ENCODE measurements at places on chromosomes 13 and 19.

DNA sequence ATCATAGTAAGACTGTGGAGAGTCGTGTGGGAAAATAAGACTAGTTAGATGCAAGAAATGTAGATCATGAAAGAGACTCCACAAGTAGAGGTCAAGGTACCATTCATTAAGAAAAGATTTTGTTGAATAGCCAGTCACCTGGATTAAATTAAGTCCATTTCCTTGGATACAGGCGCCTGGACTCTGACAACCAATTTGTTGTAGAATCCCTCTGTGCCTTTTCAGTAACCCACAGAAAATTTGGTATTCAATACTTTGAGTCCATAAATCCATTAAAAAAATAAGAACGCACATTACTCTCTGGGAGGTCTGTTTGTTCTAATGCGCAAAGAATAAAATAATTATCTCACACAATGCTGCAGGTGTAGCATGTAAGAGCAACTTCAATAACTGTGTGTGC is 469.4 kb downstream of the KLF12 start:
- no peak for DNase-seq

GRCh38 chr13:61316647-61317046 is 99.0 kb downstream of the PCDH20 start:
- no peak for DNase-seq

DNA sequence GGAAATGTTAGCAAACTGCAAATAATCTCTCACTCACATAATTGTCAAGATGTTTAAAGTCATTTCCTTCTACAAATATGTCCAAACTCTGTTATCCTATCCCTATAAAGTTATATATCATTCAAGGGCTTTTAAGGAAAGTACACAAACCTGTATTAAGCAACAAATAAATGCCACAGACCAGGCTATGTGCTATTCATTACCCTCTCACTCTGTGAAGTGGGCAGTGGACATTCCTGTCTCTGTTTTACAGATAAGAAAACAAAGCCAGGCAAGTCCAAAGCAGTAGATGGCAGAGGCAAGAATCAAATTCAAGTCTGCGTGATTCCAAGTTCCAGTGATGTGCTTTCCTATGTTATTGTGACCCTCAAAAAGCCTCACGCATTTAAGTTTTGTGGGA is 140.6 kb downstream of the LHFPL6 start:
- no peak for DNase-seq

GRCh38 chr13:104553186-104553585 is 1487.0 kb upstream of the SLC10A2 start:
- DNase-seq, result no peak

GRCh38 chr13:112245989-112246388 is 130.2 kb upstream of the SPACA7 start:
- no peak for DNase-seq

GRCh38 chr19:1455002-1455335 is 5.0 kb downstream of the APC2 start:
- DNase-seq, result no peak

- DNase-seq, result no peak
Measured at GRCh38 chr19:41933693-41934426, 5.6 kb upstream of the ERFL start.

DNA sequence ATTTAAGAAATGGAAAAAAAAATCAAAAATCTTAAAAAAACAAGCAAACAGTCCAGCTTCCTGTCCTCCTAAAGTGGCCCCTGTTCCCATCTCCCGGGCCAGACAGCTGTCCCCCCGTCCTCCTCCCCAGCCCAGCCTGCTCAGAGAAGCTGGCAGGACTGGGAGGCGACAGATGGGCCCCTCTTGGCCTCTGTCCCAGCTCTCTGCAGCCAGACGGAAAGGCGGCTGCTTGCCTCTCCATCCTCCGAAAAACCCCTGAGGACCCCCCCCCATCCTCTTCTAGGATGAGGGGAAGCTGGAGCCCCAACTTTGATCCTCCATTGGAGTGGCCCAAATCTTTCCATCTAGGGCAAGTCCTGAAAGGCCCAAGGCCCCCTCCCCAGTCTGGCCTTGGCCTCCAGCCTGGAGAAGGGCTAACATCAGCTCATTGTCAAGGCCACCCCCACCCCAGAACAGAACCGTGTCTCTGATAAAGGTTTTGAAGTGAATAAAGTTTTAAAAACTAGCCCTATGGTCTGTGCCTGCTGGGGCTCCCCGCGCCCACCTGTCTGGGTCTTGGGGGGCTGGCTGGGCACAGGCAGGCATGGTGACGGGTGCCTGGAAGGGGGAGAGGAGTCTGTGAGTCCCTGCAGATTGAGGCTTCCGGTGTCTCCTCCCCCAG is 3.8 kb downstream of the GADD45GIP1 start:
- DNase-seq, result no peak

- no peak for DNase-seq
Measured at GRCh38 chr13:36831291-36831690, 12.3 kb downstream of the RFXAP start.

GRCh38 chr19:56101746-56102535 is 19.2 kb downstream of the ZNF787 start:
- DNase-seq, result no peak

DNA sequence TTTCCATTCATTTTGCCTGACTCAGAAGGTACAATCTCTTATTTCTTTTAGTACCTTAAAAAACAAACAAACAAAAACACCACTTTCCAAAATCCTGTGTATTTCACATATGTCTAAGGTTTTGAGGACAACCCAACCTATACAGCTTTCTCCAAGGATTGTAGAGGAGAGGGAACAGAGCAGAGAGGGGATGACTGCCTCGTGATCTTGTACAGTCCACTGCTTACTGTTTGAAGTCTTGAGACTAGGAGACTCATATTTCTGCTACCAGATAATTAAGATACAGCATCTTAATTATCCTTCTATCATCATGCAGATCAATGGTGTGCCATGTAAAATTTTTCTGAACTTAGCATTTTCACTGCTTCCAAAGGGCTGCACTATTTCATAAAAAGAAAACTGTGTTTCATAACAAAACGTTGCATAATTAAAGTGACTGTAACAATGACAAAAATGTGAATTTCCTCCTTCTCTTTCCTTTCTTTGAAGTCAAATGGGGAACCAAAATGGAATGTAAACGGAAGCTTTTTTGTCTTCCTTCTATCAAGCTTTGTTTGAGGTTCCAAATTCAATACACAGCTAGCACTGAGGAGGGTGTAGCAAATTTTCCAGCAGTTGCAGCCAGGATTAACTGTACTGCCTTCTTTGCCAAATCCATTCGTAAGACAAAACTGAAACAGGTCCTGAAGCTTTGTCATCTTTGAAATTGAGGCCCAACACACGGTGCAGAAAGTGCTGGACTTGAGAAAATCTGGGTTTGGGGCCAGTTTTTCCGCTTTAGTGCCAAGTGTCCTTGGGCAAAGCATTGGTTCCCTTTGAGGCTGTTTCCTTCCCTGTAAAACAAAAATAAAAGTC is 34.9 kb upstream of the RCBTB2 start:
- no peak for DNase-seq

DNA sequence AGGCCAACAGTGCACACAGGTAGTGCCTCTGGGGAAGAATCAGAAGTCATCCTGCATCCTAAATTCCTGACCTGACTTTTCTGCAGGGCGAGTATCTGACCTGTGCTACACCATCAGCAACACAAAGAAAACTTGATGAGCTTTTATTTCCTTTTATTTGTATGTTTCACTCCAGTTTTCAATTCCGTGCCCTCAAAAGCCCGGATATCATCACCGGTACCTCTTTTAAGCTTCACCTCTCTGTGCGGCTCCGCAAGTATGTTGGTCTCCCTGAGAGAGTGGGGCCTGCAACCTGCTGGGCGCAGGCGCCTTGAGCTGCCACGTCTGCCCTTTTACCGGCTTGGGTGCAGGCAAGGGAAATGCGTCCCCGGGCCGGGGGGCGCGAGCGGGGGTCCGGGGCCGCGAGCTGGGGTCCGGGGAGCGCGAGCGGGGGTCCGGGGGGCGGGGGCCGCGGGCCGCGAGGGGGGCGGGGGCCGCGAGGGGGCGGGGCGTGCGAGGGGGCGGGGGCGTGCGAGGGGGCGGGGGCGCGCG is 4.3 kb upstream of the DUXA start:
- no peak for DNase-seq

DNA sequence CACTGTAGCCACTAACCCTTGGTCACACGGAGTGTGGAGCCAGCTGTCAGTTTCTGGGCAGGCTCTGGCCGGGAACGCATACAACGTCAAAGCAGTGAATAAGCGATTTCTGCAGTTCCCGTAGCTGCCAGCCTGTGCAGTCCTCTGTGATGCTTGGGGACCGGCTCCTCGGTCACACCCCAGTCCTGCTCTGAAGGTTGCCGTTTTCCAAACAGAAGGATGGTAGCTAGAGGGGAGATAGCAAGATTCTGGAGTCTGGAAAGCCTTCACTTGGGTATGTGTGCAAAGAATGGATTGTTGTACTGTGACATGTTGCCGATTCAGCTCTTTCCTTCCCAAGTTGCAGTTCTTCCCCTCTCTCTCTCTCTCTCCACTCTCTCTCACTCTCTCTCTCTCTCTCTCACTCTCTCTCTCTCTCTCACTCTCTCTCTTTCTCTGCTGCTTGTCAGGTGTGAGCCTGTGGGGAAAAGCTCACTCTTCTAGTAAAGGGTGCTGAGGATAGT is 38.7 kb upstream of the C1QTNF9 start:
- DNase-seq, result peak; percentile 46

GRCh38 chr13:24888291-24888931 is 124.4 kb downstream of the RNF17 start:
- no peak for DNase-seq

GRCh38 chr13:39516096-39516495 is 86.9 kb downstream of the LHFPL6 start:
- DNase-seq, result no peak

DNA sequence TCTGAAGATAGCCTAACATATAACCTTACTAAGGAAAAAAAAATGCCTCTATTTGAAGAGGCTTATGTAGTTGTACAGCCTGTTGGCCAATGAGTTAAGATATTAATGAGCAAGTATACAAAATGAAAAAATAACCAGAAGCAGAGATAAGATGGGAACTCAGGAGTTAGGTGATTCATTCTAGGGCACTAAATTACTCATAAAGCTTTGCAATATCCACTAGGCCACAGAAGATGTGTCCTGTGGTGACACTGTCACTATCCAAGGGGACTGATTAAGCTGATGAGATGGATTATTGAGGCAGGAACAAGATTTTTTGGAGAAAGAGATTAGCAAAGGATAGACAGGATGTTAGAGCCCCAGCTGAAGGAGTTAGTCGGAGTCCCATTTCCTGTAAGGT is 99.6 kb downstream of the LIG4 start:
- DNase-seq, result no peak

DNA sequence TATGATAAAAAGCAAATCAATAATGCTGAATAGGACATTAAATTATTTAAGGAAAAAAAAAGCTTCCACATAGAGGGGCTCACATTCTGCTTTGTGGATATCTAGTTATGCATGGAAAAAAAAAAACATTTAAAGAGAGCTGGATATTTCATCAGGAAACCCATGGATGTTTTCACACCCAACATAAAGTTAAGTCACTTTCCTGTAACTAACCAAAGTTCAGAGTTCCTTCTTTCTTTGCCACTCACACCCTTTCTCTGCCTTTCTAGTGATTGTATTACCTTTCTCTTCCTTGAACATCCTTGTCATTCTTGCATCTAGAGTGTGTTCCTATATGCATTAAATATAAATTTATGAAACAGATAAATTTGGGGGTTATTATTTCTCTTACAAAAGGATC is 47.2 kb downstream of the RFXAP start:
- DNase-seq, result no peak

- peak; percentile 61 for DNase-seq
Measured at GRCh38 chr19:14375055-14375581, 6.1 kb upstream of the ADGRE5 start.

- DNase-seq, result no peak
Measured at GRCh38 chr13:20666948-20667347, 36.6 kb upstream of the IL17D start.

- DNase-seq, result no peak
Measured at GRCh38 chr13:52599037-52599847, 43.0 kb upstream of the HNRNPA1L2 start.

- DNase-seq, result no peak
Measured at GRCh38 chr19:35265126-35265899, 3.4 kb upstream of the USF2 start.

DNA sequence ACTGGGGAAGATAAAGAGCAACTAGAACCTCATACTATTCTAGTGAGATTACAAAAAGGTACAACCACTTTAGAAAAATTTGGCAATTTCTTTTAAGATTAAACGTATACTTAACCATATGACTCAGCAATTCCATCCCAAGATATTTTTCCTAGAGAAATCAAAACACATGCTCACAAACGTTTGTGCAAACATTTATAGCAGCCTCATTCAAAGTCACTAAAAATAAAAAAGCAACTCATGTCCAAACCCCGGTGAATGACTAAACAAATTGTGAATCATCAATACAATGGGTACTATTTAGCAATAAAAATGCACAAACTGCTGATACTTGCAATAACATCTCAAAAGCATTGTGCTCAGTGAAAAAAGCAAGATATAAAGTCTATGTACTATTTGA is 121.5 kb downstream of the FRY start:
- DNase-seq, result no peak

DNA sequence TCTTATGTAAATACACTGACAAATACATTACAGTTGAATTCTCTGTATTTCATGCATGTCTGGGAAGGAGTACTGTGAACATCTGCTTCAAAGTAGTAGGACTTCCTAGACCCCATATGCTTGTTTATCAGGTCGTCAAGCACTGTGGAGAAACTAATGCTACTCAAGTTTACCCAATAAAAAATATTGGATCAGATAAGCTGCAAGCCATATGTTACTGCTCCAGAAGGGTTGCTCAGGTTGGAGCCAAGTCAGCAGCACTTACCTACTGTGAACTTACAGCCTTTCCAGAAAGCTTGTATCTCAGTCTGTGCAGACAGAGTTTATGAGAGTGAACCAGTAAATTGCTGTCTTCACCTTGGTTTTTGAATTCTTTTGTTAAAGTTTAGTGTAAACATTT is 36.2 kb downstream of the SLAIN1 start:
- no peak for DNase-seq

- DNase-seq, result no peak
Measured at GRCh38 chr13:38733146-38733545, 46.3 kb downstream of the FREM2 start.

GRCh38 chr13:48504606-48505005 is 28.3 kb downstream of the RCBTB2 start:
- DNase-seq, result no peak

DNA sequence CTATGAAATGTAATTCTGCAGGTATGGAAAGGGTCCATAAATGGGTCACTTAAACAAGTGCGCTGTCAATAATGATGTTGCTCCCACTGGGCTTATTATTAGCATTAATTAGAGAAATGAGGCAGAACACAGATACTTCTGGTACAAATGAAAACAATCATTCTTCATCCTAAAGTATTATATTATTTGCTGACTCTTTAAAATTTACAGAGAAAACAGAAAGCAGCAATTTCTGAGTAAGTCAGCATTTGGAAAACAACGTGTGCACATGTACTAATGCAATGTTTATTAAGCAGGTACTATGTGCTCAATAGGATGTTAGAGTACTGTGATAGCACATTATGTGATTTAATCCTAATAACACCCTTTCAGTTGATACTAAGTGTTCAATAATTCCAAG is 2.4 kb upstream of the ZNF676 start:
- no peak for DNase-seq

All from activated CD4-positive, alpha-beta T cell treated with anti-CD3 and anti-CD28 coated beads for 4 hours (primary cell).